Cerebellar cortex (tissue), 1 donor: ENCODE measurements at places on chromosomes 11 and 22.

- peak; percentile 65 for DNase-seq
Measured at GRCh38 chr22:45268958-45269844, 15.5 kb upstream of the UPK3A start.

DNA sequence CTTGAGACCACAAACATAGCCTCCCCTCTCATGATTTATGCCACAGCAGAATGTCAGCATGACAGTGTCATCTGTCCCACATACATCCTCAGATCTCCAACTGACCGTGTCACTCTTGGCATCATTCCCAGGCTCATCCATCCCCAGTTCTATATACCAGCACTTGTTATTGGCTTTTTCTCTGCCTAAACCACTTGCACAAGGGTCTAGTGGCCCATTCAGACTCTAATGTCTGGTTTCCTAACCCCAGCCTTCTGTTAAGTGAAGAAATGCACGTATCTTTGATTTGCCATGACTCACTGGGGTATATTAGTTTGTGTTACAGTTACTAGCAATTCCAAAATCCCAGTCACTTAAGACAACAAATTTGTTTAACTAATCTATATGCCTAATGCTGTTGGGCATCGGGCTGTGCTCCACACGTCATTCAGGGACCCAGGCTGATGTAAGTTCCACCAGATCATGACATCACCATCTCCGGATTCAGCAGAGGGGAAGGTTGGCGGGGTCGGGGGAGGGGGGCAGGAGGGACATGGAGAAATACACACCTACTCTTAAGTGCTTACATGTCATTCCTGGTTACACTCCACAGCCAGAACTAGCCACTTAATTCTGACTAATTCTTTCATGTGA, 517.4 kb downstream of the BUD13 start:
- DNase-seq = no peak

DNA sequence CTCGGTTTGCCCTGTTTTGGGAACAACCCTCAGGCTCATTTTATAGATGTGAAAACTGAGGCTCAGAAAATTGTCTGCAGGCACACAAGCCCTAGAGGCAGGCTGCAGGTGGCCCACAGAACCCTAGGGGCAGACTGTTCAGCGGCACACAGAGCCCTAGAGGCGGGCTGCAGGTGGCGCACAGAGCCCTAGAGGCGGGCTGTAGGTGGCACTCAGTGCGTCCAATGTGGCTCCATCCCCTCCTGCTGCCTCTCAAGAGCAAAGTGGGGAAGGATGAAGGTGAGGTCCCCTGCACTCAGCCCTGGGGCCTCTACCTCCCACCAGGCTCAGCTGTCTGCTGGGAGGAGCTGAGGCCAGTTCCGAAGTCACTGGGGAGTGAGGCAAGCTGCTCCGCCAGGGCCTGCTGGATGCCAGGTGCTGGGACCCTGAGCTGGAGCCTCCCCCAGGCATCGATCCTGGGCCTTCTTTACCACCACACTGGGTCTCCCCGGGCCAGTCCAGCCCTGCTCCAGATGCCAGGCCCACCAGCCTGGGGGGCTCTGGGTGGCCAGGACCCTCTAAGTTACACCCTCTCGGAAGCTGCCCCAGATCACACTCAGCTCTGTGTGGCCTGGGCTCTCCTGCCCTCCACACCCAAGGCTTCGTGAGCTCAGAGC, 2.3 kb downstream of the ACY3 start:
- no peak for DNase-seq

DNA sequence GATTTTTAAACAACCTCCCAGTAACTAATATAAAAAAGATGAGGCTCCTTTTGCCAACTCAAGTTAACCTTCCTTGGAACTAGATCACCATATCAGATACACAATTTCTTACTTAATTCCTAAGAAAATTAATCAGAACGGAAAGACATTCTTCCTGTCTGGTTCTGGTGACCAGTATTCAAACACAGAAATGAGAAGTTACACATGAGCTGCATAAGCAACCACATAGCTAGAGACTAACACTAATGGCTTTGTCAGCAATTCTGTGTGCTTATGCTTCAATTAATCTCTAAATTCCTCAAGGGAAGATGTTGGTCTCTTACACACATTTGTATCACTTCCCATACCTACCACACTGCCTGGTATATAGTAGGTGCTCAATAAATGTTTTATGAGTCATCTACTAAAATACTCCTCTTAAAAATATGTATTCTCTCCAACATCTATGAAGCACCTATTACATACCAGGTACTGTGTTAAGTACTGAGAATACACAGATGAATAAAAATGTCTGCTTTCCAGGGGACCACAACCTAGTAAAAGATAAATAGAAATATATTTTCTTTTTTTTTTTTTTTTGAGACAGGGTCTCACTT, 54.5 kb downstream of the GAB2 start:
- DNase-seq = no peak

DNA sequence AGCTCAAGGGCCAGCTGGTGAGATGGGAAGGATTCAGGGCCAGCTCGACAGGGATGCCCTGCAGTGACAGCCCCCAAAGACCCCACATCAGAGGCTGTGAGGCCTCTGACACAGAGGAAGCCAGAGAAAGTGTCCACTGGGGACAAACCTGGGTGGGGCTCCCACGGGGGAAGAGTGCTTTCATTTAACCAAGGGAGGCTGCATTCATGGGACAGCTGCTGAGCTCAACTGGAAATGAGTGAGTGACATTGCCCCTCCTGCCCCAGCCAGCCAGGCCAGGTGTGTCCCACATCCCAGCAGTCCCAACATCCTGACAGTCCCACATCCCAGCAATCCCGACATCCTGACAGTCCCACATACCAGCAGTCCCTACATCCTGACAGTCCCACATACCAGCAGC, 61.0 kb downstream of the DHCR7 start:
- no peak for DNase-seq

GRCh38 chr11:18368221-18368620, 26.1 kb upstream of the LDHA start:
- DNase-seq = no peak

DNA sequence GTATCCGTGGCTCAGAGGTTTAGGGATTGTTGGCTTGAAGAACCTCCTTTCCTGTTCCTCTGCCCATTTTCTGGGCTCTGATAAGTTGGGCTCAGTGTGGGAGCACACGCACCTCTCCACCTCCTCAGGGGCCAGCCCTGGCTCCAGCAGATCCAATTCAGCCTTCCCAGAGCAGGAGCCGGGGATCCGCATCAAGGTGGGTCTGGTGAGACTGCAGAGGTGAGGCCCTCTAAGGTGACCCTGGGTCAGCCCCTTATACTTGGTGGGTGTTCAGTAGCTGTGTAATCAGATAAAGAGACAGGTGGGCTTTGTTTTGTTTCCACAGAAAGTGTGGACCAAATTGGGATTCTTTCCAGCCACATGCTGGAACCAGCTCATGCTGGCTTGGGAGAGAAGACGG, 1466.0 kb downstream of the TBC1D22A start:
- DNase-seq = no peak

GRCh38 chr22:30089655-30089974, 9.4 kb downstream of the HORMAD2 start:
- DNase-seq = no peak

DNA sequence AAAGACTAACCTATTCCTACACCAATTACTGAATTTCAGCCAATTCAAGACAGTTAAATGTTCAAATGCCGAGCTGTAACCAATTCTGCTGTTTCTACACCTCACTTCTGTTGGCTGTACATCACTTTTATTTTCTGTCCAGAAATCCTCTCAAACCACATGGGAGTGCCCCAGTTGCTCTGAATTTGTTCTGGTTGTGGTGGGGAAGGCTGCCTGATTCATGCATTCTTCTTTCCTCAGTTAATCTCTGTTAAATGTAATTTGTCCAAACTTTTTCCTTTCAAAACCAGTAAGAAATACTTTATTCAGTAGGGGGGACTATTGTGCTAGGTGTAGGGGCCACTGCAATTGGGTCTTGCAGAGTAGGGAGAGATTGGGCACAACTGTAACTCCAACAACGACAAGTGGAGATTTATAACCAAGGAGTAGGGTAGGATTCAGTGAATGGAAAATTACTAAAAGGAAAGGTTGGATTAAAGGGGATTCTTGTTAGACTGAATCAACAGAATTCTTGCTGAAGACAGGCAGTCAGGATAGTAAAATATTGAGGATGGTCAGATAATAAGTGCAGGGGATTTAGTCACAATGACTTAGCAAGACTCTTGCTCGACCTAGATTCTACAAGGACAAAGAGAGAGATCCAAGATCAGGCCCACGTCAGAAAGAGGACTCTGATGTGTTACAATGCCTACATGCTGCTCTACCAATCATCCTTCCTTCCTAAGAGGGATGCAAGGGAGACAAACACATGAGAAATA, 593.5 kb upstream of the FAT3 start:
- DNase-seq = no peak
